T-helper 22 cell (primary cell): ENCODE measurements at places on chromosomes 12 and 14.

DNA sequence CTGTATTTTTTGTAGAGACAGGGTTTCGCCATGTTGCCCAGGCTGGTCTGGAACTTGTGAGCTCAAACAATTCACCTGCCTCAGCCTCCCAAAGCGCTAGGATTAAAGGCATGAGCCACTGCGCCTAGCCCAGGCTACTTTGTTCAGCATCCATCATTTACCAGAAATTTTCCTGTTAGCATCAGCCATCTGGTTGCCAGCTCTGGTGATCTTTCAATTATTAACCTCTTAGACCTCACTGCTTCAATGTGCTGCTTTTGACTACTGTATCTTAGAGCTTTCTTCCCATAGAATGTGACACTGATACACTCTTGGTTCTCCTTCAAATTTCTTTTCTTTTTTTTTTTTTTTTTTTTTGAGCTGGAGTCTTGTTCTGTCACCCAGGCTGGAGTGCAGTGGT, 5.4 kb upstream of the AMHR2 start:
- DNase-seq = no peak

DNA sequence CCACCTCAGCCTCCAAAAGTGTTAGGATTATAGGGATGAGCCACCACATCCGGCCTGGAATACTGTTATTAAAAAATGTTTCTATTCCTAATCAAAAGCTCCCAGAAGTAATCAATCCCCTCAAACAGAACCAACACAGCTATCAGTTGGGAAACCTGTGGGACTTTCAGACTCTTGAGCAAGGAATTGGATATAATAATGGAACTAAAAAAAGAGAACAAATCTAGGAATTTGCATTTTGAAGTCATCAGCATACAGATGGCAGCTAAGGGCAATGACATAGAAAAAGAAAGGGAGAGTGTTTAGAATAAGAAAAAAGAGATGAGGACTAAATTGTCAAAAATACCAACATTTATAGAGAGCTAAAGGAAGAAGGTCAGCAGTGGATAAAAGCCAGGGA, 54.7 kb upstream of the AMN1 start:
- DNase-seq = no peak

DNA sequence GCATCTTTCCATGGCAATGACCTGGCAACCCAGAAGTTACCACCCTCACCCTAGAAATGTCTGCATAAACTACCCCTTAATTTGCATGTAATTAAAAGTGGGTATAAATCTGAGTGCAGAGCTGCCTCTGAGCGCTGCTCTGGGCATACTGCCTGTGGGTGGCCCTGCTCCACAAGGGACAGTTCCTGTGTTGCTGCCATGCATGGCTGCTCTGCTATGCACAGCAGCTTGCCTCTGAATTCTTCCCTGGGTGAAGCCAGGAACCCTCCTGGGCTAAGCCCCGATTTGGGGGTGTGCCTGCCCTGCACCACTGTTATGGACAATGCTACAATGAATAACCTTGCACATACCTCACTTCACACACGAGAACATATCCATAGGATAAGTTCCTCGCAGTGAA, 35.7 kb upstream of the GPR132 start:
- no peak for DNase-seq

- no peak for DNase-seq
Measured at GRCh38 chr12:7068240-7068993, 7.9 kb downstream of the C1S start.

- no peak for DNase-seq
Measured at GRCh38 chr12:109018296-109018695, 2.6 kb downstream of the SVOP start.

DNA sequence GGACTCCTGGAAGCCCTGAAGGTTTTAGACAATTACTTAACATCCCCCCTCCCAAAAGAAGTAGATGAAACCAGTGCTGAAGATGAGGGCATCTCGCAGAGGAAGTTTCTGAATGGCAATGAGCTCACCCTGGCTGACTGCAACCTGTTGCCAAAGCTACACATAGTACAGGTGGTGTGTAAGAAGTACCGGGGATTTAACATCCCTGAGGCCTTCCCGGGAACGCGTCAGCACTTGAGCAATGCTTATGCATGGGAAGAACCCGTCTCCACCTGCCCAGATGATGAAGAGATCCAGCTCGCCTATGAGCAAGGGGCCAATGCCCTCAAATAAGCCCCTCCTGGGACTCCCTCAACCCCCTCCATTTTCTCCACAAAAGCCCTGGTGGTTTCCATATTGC, 10.6 kb upstream of the SPPL3 start:
- no peak for DNase-seq

GRCh38 chr14:21802441-21802840, 128.8 kb upstream of the OR4E1 start:
- no peak for DNase-seq

- DNase-seq = no peak
Measured at GRCh38 chr14:51789596-51789995, 70.8 kb upstream of the GNG2 start.

DNA sequence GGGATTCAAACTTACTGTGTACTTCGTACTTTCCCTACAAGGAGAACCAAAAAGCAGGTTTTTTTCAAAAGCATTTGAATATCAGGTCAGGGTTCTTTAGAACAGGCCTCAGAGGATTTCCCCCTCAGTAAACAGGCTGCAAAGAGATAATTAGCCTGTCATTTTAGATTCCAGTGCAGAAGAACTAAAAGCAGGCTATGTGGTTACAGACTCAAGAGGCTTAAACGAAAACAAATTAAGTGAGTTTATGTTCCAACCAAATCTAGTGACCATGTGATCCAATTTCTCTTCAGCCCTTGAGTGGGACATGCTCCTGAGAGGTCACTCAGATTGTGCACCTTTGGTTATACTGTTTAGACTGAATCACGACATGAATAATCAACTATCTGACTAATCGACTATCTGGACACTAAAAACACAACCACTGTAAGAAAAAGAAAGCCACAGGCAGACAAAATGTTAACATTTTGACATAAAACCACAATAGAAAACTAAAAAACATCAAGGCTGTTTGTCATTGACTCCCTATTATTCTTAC, 4.5 kb downstream of the TMED8 start:
- no peak for DNase-seq

- DNase-seq = no peak
Measured at GRCh38 chr12:57012600-57013465, 3.5 kb downstream of the TAC3 start.

GRCh38 chr12:15984097-15984800, 73.1 kb downstream of the DERA start:
- DNase-seq = no peak

DNA sequence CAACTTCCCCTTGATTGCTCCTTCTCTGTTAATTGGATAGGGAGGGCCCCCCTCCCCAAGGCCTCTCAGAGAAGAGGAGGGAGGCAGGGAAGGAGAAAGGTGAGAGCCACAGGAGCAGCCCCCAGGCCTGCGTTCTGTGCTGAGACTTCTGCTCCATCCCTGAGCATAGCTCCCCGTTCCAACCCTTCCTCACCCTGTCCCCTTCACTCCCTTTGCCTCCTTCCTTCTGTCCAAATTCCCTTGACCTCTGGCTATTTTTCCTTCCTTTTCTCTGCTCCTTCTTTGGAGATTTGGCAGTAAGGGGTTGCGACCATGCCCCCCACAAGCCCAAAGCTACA, 788 bp upstream of the ASIC1 start:
- DNase-seq = no peak

GRCh38 chr14:72448212-72448611, 445.7 kb downstream of the DPF3 start:
- no peak for DNase-seq

GRCh38 chr12:68118096-68118755, 41.3 kb downstream of the IFNG start:
- no peak for DNase-seq

GRCh38 chr12:89319122-89319521, 33.2 kb downstream of the DUSP6 start:
- DNase-seq = no peak

- no peak for DNase-seq
Measured at GRCh38 chr14:72525087-72525915, 368.6 kb downstream of the DPF3 start.

- no peak for DNase-seq
Measured at GRCh38 chr14:105581551-105582341, 55.4 kb downstream of the TMEM121 start.

GRCh38 chr12:46677749-46678148, 148.0 kb downstream of the SLC38A4 start:
- DNase-seq = no peak

- no peak for DNase-seq
Measured at GRCh38 chr12:2355198-2355597, 302.4 kb downstream of the CACNA1C start.

DNA sequence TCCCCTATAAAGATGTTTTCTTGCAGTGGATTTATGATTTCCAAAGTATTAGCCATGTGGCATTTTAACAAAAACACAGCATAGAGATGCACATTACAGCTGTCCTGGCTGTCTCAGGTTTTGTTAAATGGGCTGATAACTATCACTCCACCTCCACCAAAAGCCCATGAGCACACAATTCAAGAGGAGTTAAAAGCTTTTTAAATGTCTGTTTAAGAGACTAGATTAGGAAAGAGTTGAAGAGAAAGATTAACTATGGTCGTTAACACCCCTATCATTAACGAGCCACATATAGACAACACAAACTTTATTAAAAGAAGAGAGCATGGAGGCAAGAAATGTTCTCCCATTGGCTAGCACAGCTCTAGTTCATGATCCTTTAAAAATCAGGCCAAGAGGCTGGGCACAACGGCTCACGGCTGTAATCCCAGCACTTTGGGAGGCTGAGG, 14.5 kb downstream of the CBX5 start:
- DNase-seq = no peak

DNA sequence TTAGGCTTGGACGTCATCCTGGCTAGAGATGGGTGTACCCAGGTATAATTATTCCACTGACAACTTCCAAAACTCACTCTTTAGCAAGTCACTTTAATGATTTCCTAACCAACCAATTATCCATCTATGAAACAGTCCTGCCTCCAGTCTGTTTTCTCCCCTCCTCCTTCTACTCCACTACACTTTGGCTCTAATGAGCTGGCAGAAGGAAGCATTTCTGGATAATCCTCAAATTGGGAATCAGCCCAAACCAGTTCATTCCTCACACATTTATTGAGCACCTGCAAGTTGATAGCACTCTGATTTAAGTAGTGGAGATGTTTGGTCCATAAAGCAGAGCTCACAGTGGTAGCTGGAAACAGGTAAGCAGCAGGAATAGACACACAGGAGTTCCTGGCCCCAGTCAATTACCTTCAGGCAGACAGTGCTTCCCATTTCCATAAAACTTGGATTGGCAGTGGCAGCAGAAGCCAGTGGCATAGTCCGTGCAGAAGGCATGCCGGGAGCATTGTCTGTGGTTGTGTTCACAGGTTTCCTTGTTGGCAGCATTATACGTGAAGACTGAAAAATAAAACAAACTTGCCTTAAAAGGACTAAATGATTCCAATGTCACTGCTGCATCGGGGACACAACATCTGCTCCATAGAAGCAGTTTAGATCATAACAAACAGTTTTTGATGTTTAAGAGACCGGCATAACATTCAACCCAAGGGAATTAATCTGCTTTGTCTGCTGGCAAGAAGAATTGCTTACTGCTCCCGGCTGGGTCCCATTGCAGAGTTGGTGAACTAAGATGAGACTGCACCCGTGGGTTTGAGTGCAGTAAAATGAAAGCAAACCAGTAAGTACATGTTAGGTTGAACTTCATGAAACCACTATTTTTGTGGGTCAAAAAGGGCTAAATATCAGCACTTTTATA, 26.2 kb downstream of the NID2 start:
- no peak for DNase-seq

DNA sequence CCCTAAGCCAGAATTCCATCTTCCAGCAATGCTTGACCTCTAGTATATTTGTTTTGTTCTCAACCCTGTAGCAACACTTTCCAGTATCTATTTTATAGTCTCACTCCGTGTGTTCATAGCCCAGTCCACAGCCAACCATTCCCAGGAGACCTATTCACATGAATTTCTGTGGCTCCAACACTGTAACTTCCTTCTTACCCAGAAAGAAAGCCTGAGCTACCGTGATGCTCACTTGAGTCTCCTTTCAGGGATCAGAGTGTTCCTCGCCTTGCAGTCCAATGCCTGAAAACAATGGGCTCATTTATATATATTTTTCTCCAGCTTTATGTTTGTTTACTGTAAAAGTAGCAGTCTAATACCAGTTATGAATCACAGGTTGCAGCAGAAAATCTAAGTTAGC, 645.0 kb upstream of the NOVA1 start:
- DNase-seq = no peak
